NCI-H1694 treated with DMSO at 0.1 percent for 48 hours (cell line): ENCODE measurements at places on chromosomes 4 and X.
A peak's percentile ranks its signal among the peaks of the same experiment; 100 is the strongest.

DNA sequence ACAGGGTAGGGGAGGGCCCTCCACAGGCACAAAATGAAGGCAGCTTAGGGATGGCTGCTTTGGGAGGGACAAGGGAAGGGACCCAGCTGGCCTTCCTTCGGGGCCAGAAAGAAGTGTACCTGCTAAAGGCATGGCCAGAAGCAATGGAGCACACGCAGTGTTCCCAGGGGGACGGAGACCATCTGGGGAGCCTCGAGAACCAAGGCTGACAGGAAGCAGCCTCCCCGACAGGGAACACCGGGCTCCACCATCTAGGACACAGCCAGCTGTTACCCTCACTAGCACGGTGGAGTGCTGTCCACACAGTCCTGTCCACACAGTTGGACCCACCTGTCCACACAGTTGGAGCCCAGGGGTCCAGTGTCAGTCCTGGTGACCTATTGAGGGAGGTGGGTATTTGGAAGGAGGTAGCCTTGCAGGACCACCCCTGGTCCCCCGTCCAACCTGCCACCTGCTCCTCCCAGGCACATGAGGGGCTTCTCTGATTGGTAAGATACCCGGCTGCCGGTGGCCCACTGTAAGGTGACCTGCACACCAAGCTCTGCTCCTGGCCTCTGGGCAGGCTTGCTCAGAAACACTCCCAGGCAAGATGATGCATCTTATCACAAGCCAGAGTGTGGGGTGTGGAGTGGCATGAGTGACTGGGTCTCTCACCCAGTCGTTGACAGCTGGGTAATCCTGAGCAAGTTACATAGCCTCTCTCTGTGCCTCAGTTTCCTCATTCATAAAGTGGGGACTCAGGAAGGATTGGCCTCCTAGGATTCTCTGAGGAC lies 20.5 kb upstream of the AFAP1 start:
- DNase-seq: no peak

- no peak for DNase-seq
These were observed 5.0 kb downstream of the HPSE start for GRCh38 chr4:83329521-83330110.

- DNase-seq: no peak
These were observed 53.5 kb upstream of the NPFFR2 start for GRCh38 chr4:71978210-71978835.

- no peak for DNase-seq
These were observed 57.6 kb upstream of the PPP2R3B start for GRCh38 chrX:444305-444704.

DNA sequence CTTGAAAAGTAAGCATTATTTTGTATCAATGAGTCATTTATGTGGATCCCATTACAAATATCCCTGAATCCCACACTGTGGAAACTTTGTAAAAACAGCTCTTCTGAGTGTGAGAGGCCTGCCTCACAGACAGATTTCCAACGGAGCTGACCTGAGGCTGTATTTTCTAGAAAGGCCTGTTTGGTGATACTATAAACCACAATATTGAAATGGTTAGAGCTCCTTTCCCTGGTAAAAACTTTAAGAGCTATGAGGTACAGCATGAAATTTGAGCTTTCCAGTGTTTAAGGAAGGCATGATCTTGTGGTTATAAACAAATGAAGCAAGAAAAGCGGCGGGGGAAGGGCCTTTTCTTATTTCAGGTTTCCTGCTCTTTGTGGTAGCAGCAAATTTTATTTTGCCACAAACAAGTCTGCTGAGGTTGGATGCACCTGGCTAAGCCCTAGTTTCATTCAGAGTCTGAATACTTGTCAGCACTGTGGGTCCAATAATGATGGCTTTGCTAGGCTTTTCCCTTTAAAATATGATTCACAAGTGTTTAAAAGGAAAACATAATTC lies 86.8 kb upstream of the ETNPPL start:
- no peak for DNase-seq

- no peak for DNase-seq
These were observed 186.2 kb downstream of the KIT start for GRCh38 chr4:54843946-54844345.

GRCh38 chr4:128220286-128221235 lies 67.1 kb downstream of the PGRMC2 start:
- DNase-seq: peak; percentile 60

- no peak for DNase-seq
These were observed 314.1 kb upstream of the PPARGC1A start for GRCh38 chr4:24203926-24204325.

DNA sequence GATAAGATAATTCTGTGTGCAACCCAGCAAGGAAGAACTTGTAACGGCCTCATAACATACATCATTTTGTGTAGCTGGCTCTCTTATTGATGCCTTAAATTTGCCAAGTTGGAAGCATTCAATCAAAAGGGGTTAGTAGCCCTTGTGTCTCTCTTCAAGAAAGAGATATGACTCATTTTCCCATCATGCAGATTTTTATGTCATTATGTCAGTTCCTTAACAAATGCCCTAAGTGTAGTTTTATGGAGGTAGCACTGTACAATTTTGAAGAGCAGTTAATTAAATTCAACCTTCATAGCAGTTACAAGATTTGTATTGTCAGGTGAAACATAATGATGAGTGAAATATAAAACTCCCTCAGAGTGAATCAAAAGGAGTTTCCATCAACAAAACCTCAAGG lies 215.6 kb downstream of the GRIA3 start:
- DNase-seq: no peak

- DNase-seq: no peak
These were observed 1920.6 kb downstream of the ARAP2 start for GRCh38 chr4:34323549-34324320.

DNA sequence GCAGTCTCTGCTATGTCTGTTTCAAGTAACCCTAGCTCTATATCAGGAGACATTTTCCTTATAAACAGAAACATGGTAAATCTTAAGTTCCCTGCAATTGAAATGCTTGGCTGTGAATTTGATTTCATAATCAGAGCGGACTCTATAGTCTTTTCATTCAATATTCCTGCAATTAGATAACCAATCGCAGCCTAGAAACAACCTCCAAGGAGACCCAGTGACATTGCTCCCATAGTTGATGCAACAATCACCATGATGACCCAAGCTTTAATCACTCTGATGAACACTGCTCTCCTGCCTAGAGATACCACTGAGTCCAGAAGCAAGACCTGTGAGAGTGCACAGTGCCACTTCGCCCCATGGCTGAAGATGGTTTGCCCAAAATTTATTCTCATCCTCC lies at the start of gene CABS1:
TSS of gene CABS1 (plus strand) at position 301 of the 400 bp plus-strand sequence. CDS start at position 360, 59 bp downstream.
- no peak for DNase-seq

GRCh38 chrX:39133971-39134370 lies 332.7 kb downstream of the MID1IP1 start:
- DNase-seq: peak; percentile 8

DNA sequence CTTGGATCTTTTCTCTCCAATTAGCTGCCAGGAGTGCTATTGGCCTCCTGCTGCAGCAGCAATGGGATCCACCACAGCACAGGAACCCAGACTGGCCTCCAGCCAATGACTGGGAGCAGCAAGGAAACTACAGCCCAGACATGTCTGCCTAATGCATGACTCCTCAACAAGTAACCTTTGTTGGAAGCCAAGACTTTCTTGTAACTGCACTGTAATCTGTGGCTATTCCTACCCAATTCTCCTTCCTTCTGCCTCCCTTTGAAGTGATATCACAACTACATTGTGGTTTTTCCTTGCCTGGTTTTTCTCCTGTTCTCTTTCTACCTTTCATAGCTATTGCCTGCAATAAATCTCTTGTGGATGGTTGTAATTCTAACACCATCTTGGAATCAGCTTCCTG lies 39.8 kb downstream of the SNCA start:
- DNase-seq: no peak

DNA sequence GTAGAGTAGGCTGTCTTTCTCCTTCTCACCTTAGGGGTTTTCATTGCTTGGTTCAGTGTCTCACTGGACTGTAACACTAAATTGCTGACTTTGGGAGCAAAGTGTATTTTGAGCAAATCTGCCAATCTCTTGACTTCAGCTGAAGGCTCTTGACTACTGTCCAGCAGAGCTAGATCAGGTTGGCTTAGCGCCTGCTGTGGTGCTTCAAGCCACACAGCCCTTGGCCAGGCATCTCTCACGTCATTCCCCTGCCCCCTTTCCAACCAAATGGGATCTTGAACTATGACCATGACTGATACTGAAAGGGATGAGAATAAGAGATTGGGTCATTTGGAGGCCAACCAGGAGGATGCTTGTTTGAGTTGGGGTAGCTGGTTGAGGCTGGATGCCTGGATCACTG lies 4.8 kb downstream of the SLC16A2 start:
- no peak for DNase-seq

- DNase-seq: no peak
These were observed 5.9 kb downstream of the ZFYVE28 start for GRCh38 chr4:2412534-2412884.

DNA sequence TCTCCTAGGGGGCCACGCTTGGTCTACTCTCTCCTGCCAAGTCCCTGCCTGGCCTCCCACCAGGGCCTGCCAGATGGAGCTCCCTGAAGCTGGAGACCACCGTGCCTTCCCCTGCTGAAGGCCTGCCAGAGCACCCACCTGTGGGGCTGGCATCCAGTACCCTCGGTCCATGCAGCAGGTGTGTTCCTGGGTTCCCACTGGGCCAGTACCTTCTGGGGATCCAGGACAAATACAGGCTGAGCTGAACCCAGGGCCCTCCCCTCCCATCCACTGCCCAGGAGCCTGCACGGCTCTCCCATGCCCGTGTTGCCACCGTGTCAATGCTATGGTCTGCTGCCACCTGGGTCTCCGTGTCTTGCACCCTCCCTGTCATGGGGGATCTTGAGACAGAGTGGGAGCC lies 68.8 kb downstream of the ABLIM2 start:
- DNase-seq: no peak
